ENCODE measurements at places on chromosomes 6 and 20.

DNA sequence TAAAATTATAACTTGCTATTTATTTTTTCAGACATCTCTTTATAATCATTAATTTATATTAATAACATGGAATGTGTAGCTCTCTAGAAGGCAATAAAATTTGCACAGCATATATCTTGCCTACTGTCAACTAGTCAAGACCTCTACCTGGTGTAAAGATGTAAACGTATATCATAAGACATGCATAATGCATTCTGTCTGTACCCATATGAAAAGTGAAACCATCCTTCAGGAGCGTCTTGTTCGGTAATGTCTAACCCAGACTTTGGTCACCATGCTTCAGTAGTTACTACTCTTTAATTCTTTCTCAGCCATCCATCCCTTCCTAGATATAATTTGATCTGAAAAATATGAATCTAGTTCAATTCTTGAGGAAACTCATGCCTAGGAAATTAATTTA, 21.0 kb downstream of the CEP43 start:
- DNase-seq: no peak

DNA sequence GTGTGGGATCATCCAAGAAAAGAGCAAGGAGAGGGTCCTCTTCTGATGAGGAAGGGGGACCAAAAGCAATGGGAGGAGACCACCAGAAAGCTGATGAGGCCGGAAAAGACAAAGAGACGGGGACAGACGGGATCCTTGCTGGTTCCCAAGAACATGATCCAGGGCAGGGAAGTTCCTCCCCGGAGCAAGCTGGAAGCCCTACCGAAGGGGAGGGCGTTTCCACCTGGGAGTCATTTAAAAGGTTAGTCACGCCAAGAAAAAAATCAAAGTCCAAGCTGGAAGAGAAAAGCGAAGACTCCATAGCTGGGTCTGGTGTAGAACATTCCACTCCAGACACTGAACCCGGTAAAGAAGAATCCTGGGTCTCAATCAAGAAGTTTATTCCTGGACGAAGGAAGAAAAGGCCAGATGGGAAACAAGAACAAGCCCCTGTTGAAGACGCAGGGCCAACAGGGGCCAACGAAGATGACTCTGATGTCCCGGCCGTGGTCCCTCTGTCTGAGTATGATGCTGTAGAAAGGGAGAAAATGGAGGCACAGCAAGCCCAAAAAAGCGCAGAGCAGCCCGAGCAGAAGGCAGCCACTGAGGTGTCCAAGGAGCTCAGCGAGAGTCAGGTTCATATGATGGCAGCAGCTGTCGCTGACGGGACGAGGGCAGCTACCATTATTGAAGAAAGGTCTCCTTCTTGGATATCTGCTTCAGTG, 40.8 kb downstream of the ZBTB2 start:
- DNase-seq: no peak

- no peak for DNase-seq
Measured at GRCh38 chr6:113732384-113732966, 124.7 kb upstream of the MARCKS start.

GRCh38 chr6:9999796-10000195, 415.1 kb downstream of the TFAP2A start:
- no peak for DNase-seq

- DNase-seq: no peak
Measured at GRCh38 chr6:93728150-93728549, 308.8 kb upstream of the EPHA7 start.

DNA sequence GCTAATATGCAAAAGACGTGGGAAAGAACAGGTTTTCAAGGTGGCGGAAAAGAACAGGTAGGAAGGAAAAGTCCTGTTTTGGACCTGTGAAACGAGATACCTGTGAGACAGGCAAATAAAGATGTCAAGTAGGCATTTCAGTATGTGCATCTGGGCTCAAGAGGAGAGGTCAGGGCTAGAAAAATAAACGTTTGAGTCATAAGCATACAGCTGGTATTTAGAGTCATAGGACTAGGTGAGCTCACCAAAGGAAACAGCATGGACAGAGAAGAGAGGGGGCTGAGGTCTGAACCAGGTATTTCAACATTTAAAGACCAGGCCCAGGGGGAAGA, 14.9 kb downstream of the MTFR2 start:
- no peak for DNase-seq
